ENCODE measurements at places on chromosomes 1 and 21.
A peak's percentile ranks its signal among the peaks of the same experiment; 100 is the strongest.

DNA sequence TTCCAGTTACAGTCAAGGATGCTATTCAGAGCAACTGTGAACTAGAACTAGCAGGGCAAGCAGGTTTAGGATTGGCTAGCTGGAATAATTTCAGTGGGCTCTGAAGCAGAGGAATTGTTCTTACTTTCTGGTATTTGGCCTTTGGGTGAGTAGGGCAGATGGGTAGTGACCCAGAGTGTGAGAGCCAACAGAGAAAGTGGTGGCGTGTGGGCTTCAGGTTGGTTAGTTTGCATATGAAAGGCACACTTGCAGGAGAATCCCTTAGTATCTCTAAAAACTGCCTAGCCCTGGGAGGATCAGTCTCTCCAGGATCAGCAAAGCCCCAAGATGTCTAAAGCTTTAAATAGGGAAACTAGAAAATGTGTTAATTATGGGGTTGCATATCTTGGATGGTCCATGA lies 67.6 kb upstream of the LRRC8B start:
- DNase-seq = no peak

DNA sequence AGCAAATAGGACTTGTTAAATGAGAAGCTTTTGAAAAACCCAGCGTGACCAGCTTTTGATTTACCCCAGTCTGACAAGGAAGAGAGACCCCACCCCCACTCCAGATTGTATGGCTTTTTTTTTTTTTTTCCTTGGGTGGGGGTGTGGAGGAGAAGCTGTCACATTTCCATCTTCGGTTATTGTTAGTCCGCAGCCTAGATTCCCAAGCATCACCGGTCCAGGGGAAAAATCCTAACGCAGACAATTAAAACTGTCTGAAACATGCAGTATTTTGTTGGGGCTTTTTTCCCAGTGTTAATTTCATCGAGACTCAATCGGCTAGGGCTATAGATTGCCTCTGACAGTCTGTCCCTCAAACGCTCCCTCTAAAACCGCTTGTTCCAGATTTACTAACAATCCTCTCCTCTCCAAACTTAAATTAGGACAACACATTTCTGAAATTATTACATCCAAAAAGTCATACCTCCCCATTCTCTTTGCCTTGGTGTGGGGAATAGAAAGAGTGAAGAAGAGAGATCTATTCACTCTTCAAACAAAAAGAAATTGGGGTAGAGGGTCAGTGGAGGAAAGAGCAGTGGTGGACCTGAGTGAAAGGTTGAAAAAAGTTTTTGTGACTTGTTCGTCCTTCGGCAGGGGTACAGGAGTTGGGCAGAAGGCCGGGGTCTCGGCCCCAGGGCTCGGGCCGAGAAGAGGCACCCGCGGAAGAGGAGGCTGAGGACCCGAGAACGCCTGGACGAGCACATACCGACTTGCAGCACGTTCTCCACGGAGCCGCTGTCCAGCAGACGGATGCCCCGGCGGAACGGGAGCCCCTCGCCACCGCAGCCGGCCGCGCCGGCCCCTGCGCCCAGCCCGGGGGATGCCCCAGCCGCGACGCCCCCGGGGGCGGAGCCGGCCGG lies 1.1 kb downstream of the ZSWIM5 start:
- DNase-seq = no peak

- DNase-seq = no peak
These were observed 98.1 kb downstream of the RUNX1 start for GRCh38 chr21:34950980-34951379.

DNA sequence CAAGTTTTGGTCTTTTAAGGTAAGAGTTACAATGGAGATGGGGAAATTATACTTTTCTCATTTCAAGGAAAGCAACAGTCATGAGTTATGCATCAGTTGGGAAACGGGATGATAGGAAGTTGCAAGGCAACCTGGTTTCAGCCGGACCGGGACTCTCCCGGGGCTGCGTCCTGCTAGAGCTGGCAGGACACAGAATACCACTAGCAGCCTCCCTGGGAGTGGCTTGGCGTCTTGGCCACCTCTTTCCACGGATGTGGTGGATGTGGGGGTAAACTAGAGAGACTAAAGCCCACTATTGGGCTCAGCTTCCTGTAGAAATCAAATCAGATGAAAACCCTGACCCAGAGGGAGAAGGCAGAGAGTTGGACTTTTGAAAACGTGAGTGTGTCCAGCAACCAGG lies 71.9 kb downstream of the ADARB1 start:
- no peak for DNase-seq

- no peak for DNase-seq
These were observed 9.9 kb downstream of the GPR3 start for GRCh38 chr1:27402349-27402754.

DNA sequence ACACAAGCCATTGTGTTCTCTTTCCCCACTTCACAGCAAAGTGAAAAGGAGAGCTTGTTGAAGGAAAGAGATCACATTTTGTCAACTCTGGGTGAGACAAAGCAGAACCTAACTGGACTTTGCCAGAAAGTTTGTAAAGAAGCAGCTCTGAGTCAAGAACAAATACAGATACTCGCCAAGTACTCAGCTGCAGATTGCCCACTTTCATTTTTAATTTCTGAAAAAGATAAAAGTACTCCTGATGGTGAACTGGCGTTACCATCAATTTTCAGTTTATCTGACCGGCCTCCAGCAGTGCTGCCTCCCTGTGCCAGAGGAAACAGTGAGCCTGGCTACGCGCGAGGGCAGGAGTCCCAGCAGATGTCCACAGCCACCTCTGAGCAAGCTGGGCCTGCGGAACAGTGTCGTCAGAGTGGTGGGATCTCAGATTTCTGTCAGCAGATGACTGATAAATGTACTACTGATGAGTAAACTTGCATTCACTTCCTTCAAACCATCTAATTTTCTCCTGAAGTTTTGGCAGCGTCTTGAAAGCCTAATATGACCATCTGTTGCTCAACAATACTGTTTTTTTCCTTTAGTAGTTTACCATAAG lies 43.7 kb downstream of the BACH1 start:
- no peak for DNase-seq

DNA sequence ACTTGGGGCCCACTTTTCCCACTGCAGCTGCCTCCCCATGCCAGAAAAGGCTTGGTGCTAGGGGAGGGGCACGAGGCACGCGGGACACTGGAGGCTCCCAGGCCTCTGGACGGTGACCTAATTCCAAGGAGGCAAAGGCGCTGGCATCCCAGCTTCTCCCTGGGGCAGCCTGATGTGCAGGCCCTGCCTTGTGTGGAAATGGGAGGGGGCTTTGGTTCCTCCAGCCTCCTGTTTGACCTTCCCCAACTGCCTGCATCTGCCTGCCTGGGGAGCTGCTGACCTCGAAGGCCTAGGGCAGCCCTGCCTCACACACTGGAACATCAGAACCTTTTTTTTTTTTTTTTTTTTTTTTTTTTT lies 39.9 kb downstream of the KIAA1614 start:
- no peak for DNase-seq

- no peak for DNase-seq
These were observed 100.3 kb downstream of the UCHL5 start for GRCh38 chr1:192958871-192959270.

DNA sequence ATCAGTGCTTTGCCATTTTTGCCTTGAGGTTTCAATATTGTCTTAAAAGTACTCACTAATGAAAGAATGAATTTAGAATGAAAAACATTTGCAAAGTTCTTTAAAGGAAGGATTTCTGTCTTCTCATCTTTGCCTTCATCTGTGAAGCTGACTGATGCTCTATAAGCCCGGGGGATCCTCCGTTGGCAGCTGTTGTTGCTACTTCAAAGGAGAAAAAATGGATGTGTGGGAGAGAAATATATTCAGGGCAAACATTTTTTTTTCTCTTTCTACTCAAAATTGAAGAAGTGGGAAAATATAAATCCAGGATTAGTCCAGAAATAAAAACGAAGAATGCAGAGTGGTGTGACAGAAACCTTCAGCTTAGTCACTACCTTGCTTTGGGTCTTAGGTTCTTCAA lies 142.5 kb downstream of the OLFM3 start:
- DNase-seq = no peak

- no peak for DNase-seq
These were observed 22.9 kb downstream of the OVAAL start for GRCh38 chr1:180581635-180582039.

DNA sequence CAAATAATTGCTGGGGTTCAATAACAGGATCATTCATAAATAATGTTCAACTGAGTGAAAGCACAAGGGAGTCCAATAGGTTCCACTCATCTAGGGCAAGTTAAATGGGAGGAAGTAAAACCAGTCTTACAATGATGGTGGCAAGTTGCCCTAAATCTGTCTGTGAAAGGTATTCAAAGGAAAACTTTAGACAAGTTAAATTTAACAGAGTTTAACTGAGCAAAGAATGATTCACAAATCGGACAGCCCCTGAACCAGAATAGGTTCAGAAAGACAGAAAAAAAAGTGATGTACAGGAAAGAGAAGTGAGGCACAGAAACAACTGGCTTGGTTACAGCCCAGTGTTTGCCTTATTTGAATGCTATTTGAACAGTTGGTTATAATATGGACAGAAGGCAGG lies 183.5 kb upstream of the ADGRL4 start:
- no peak for DNase-seq

- DNase-seq = no peak
These were observed 24.4 kb upstream of the TENT5C start for GRCh38 chr1:117581391-117581943.

DNA sequence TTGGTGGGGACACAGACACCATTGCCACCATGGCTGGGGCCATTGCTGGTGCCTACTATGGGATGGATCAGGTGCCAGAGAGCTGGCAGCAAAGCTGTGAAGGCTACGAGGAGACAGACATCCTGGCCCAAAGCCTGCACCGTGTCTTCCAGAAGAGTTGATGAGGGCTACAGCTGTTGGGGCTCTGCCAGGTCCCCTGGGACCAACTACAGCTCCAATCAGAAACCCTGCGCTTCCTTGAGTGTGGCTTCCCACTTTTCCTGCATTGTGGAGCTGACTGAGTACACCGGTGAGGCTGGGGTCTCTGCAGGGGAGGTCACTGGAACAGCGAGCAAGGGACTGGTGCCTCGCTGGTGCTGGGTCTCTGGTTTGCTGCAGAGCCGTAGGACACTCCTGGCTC lies 4.5 kb downstream of the ADPRS start:
- DNase-seq = no peak

DNA sequence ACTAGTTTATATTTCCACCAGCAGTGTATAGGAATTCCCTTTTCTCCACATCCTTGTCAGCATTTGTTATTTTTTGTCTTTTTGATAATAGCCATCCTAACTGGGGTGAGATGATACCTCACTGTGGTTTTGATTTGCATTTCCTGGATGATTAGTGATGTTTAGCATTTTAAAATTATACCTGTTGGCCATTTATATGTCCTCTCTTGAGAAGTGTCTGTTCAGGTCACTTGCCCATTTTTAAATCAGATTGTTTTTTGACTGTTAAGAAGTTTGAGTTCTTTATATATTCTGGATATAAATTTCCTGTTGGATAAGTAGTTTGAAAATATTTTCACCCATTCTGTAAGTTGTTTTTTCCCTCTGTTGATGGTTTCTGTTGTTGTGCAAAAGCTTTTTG lies 31.0 kb upstream of the PM20D1 start:
- DNase-seq = no peak

DNA sequence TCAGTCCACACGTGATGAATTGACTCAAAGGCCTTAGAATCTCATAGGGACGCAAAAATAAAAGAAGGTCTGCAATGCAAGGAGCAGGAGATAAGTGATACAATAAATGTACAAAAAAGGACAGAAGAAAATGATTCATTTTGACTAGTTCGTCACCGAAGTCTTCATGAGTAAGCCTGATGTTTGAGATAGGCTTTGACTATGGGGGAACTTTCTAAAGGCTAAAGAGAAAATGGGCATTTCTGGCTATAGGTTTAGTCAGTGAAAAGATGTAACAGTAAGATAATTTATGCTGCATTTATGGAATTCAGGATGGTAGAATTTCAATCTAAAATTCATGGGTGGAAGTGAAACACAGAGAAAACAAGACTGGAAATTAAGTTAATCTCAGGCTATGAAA lies 163.0 kb downstream of the ADGRL4 start:
- DNase-seq = no peak

GRCh38 chr1:159084867-159085266 lies 8.3 kb upstream of the AIM2 start:
- DNase-seq = no peak

- DNase-seq = no peak
These were observed 21.2 kb upstream of the TTLL7 start for GRCh38 chr1:84020151-84020550.

DNA sequence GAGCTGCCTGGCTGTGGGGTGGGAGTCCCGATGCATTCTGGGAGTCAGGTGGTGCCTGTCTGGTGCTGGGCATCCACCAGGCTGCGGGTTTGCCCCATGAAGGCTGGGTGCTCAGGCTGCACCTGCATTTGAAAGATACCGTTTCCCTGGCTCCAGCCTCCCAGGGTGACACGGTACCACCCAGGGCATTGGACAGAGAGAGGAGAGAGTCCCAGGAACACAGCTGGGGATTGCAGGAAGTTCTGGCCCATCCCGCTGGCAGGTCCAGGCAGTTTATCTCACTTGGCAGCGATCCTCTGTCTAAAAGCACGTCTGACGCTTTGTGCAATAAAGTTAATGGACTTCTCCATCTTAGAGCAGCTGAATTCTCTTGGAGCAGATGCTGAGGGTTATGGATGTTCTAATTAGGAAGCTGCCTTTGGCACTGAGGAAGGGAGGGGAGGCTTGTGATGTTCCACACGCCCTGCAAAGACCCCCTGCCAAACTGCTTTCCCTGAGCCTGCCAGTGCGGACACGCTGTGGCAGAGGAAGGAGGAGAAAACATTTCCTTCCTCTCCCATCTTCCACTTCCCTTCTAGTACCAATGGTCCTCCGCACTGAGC lies 246.9 kb downstream of the GRIK3 start:
- no peak for DNase-seq

GRCh38 chr1:55531644-55532043 lies 316.5 kb upstream of the USP24 start:
- no peak for DNase-seq

DNA sequence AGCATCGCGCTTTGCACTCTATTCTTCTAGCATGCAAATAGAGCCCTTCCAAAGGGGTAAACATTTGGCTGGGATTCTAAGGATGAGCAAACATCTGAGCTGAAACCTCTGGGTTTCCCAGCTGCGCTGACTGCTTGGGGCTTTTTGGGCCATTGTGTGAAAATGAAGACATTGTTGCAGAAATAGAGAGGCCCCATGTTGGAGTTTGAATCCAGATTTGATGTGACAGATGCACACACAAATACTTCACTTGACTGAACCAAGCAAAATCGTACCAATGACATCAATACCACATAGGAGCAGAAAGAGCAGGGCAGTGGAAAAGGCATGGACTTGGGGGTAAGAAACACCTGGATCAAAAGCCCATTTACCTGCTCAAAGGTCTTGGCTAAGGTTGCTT lies 144.6 kb upstream of the HMGB4 start:
- no peak for DNase-seq

GRCh38 chr1:31470794-31471315 lies 57.8 kb downstream of the SERINC2 start:
- DNase-seq = no peak

- DNase-seq = no peak
These were observed 96.9 kb downstream of the RGL1 start for GRCh38 chr1:183901748-183902330.

GRCh38 chr1:42335809-42336518 lies 929 bp upstream of the FOXJ3 start:
- DNase-seq = peak; percentile 91

Measured in NCI-H2081 treated with DMSO at 0.1 percent for 48 hours (cell line).